ENCODE measurements at places on chromosomes 1 and 21.
A peak's percentile ranks its signal among the peaks of the same experiment; 100 is the strongest.

DNA sequence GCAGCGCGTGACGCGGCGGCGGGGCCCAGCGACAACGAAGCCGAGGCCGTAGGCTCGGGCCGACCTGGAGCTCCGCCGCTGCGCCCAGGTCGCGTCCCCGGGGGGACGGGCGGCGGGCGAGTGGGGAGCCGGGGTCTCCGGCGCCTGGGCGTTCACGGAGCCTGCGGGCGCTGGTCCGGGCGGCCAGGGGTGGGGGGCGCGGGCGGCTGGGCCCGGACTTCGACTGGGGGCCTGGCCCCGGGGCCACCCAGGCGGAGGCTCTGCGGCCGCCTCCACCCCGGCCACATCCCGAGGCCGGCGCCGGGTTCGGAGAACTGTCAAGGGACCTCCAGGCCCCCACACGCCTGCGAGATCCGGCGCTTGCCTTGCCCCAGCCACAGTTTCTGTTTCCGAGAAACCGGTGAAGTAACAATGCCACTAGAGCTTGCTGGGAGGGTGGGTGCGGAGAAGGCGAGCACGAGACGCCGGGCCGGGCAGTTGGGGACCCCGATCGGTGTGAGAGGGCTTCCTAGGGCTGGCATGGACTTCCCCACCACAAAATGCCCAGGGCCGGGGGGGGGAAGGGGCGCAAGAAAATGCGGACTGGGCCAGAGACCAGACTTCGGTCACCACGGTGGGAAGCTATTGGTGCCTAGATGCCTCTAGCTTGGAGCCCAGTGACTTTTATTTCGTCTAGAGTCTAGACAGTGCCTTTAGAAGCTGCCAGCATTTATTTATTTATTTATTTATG, 501 bp downstream of the FBXO6 start:
- DNase-seq = peak; percentile 31

GRCh38 chr1:172040466-172040865, 199.2 kb downstream of the DNM3 start:
- DNase-seq = no peak

GRCh38 chr1:198876371-198876871, 237.6 kb downstream of the PTPRC start:
- DNase-seq = no peak

GRCh38 chr1:217193151-217193550, 437.7 kb downstream of the GPATCH2 start:
- no peak for DNase-seq

DNA sequence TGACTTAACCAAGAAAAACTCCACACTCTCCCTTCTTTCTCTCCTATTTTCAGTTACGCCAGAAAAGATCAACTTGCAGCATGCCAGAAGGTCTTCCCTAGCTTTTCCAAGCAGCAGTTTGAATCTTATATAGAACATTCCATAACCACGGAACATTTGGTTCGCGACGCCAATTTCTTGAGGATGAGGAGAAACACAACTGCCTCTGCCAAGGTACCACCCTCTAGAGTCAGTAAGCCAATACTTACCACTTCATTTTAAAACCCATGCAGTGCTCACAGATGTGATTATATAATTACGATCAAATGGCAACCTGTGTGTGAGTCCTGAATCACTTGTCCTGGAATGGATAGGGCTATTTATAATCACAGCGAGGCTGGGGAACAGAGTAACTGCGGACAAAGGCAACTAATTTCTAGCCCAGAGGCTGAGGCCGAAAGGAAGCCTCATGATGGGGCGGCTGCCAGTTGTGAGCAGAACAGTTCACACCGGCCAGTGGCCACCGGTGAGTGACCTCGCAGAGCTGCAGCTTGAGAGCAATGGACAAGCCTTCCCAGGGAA, 43.2 kb upstream of the BACE2 start:
- DNase-seq = no peak

- no peak for DNase-seq
Measured at GRCh38 chr1:197989058-197989457, 71.9 kb downstream of the LHX9 start.

- DNase-seq = no peak
Measured at GRCh38 chr1:238377280-238377919, 486.7 kb upstream of the ZP4 start.

DNA sequence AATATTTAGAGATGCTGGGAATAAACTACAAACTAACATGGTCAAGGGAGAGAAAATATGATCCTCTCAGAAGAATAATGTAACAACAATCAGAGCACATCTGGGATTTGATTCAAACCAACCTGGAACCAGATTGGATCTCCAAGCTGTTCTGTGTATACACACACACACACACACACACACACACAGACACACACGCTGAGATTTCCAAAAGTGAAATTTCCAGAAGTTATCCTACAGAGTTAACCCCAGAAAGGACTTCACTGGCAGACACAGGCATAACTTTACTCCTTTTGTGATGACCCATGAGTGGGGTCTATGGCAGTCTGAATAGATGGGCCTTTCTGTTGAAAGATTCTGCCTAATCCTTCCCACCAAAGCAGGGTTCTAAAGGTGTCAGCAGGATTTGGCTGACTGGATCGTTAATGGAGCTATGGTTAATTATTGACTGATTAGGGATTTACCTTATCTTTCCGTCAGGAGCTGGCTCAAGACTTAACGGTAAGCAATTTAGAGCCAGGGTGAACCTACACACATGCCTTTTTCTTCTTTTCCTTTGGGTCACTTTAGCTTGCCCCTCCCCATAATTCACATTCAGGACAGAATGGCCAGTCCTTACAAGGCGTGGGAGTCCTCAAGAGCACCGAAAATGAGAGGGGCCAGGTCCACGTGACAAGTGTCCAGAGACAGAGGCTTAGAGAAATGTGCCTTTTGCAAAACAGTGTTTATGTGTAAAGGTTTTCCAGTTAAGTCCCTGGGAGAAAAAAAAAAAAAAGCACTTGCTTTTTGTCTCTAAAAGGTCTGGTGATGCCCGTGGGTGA, 10.9 kb upstream of the PROX1 start:
- no peak for DNase-seq

GRCh38 chr1:54995835-54996234, 2.9 kb upstream of the BSND start:
- DNase-seq = no peak

DNA sequence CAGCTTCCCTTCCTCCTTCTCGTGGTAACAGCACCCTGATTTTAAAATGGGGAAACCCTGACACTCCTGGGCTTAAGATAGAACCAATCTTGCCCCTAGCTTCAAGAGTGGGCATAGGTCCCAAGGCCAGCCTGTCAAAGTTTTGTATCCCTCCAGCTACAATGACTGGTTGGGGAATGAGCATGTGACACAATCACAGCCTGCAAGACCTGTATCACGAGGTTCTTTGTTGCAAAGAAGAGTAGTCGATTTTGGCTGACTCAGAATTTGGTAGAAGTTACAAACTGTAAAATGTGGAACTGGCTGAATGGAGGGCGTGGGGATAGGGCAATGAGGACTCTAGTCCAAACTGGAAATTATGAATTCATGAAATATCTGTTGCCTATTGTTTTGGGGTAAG, 18.7 kb downstream of the CTSK start:
- no peak for DNase-seq

DNA sequence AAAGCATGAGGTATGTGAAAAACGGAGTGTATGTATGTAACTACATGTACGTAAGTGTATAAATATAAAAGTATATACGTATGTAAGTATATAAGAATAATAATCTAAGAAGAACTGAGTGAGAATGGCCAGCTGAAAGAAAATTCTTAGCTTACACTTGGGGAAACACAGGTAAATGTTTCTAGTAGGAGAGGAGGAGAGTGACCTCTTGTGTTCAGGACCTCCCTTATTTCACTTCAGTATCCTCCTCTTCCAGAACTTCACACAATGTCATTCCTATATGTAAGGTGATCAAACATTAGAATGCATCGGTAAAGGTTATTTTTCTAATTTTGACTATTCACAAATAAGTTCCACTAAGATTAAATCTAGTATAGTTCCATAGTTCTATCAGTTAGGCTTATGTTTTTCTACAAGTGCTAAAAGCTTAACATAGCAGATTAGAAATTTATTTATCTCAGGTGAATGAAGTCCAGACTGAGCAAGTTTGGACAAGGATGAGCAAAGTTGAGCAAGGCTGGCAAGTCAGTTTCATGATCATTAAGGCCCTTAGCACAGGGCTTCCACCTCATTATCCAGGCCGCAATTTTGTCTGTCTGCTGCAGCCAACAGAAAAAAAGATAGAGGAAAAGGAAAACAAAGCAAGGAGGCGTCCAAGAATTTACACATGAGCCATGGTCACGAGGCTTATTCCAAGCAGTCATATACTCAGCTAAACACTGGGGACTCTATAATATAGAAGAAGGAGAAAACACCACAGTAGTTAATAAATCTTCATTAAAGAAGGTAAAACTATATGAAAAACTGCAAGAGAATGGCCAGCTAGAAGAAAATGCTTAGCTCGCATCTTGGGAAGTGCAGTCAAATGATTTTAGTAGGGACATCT, 7.1 kb upstream of the MROH9 start:
- no peak for DNase-seq

- no peak for DNase-seq
Measured at GRCh38 chr21:20882462-20883407, 115.5 kb upstream of the NCAM2 start.

- no peak for DNase-seq
Measured at GRCh38 chr1:30929944-30930525, 21.5 kb upstream of the SDC3 start.

DNA sequence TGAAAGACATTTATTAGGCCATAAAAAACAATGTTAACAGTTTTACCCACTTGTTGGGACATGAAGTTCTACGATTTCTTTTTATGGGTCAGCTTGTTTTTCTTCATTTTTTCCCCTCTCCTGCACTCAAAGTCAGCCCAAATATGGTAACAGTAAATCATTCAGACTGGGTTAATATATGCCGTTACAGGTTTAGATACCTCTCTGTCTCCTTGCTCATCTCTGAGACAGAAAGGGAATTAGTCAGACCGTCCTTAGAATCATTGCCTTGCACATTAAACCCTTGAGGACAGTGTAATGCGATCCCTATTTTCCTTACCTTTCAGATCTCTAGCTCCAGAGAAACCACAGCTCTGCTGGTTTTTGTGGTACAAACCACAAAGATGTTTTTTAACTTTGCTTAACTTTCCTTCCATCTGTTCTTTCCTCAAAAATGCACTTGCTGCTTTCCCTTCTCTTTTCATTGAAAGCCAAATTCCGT, 613.3 kb downstream of the PLPP3 start:
- DNase-seq = no peak

- no peak for DNase-seq
Measured at GRCh38 chr1:55244476-55245099, 29.4 kb upstream of the USP24 start.

DNA sequence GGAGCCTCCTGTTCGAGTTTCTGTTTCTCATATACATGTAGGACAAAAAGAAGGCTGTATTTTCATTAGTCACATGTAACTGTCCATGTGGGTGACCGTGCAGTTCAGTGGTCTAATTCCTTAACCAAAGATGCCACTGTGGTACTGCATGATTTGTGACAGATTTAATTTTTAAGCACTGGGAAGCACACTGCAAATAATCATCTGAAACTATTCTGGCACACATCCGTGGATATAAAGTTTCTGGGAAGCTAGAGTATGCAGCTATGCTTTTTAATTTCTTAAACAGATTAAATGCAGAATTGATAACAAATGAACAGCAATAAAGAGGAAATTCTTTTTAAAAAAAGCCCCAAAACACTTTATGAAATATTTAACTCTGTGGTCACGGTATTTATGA, 254.8 kb downstream of the LMO4 start:
- no peak for DNase-seq

DNA sequence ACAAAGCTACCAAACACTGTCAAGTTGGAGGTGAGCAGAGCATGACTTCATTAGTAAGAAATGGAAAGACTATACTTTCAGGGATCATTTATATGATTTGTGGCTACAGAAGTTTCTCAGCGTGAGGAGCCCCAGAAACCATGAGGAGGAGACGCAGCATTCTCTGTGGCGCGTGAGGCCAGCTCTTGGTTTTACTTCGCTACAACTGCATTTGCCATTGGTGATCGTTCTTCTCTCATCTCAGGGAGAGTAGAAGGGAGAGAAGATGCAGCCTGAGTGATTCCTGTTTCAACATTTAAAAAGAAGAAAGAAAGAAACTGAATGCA, 94.5 kb upstream of the ATP1A1 start:
- DNase-seq = no peak

- no peak for DNase-seq
Measured at GRCh38 chr1:19457607-19458006, 27.7 kb downstream of the CAPZB start.

GRCh38 chr1:21216835-21217811, 40.4 kb upstream of the EIF4G3 start:
- DNase-seq = no peak

DNA sequence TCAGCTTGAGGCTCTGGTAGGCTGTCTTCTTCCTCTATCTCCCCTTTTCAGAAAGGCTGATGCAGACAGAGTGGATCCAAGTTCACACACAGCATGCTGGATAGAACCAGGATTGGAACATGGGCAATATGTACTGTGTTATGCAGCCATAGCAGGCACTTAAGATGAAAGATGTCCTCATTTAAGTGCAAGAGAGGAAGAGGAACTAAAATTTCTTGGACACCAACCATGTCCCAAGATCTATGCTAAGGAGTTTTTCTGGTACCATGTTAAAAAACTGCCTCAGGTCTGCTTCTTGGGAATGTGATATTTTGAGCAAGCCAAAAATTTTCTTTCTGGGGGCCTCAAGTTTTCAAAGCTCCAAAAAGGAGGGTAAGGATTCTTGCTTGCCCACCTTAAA, 1.2 kb downstream of the SDHB start:
- no peak for DNase-seq
